ENCODE measurements at places on chromosomes 16 and 17.

- DNase-seq = no peak
Measured at GRCh38 chr17:50686494-50687199, 21.1 kb downstream of the ANKRD40 start.

DNA sequence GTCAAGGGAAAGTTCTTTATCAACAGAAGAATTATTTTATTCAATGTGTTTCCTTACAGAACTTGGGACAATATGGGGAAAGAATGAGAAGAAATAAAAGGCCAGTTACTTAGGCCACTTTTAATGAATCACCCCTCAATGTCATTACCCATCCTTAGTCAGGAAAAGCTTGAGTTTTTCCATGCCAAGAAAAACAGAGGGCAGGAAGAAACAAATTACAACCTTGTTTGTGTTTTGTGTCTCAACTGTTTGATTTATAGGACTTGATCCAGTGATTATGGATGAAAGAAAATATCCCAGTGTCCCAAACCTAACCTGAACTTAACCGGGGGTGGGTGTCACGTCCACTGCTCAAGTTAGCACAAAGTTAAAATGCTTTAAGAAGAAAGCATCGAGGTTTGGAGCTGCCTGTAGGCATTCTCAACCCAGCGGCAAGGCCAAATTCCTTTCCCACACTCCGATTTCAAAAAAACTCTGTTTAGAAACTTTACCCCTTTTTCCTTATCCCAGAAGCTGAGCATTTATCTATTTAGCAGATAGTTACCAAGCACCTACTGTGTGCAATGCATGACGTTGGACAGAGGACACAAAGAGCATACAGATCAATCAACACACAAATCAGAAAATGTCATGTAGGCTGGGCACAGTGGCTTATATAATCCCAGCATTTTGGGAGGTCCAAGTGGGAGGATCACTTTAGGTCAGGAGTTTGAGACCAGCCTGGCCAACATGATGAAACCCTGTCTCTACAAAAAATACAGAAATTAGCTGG is 14.0 kb upstream of the CYB5B start:
- DNase-seq = no peak

DNA sequence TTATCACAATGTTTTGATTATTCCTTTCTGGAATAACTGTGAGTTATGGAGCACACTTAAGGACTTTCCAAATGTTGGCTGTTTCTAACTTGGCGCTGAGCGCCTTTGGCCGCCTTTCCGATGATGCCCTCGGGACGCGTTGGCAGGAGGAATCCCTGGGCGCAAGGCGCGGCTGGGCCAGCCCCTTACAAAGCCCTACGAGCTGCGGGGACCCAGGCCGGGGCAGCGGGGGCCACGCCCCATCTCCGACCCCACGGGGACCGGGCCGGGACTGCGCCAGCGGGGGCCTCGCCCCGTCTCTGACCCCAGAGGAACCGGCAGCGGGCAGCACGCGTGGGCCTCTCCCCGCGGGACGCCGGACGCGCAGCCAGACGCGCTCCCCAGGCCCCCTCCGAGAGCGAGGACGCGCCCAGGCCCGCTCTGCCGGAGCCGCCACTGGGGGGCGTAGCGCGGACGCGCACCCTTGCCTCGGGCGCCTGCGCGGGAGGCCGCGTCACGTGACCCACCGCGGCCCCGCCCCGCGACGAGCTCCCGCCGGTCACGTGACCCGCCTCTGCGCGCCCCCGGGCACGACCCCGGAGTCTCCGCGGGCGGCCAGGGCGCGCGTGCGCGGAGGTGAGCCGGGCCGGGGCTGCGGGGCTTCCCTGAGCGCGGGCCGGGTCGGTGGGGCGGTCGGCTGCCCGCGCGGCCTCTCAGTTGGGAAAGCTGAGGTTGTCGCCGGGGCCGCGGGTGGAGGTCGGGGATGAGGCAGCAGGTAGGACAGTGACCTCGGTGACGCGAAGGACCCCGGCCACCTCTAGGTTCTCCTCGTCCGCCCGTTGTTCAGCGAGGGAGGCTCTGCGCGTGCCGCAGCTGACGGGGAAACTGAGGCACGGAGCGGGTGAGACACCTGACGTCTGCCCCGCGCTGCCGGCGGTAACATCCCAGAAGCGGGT is at the start of gene GAA:
Gene GAA (plus strand): TSS at position 571 of the 935 bp plus-strand sequence. CDS start 3,006 bp downstream, outside the sequence.
- DNase-seq = peak; percentile 87

GRCh38 chr17:39079836-39080235 is 71.6 kb downstream of the PLXDC1 start:
- DNase-seq = no peak

- no peak for DNase-seq
Measured at GRCh38 chr17:31534223-31534888, 142.9 kb downstream of the RAB11FIP4 start.

- DNase-seq = no peak
Measured at GRCh38 chr16:67966549-67967182, 1.8 kb downstream of the SLC12A4 start.

DNA sequence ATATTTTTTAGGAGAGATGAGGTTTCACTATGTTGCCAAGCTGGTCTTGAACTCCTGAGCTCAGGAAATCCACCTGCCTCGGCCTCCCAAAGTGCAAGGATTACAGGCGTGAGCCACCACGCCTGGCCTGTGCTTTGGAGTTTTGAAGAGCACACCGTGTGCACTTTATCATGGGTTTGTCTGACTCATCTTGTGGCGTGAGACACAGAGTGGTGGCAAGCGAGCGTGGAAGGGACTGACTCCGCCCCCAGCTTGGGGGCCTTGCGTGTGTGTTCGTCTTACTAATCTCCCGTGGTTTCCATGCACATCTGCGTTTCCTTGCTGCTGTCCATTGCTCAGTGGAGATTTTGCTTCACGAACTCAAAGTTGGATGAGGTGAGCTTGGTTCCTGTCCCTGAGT is 22.9 kb downstream of the CRAMP1 start:
- no peak for DNase-seq

- DNase-seq = no peak
Measured at GRCh38 chr16:67540756-67541155, 12.1 kb downstream of the RIPOR1 start.

GRCh38 chr17:71601894-71602504 is 518.8 kb upstream of the SOX9 start:
- DNase-seq = no peak

- peak; percentile 96 for DNase-seq
Measured at GRCh38 chr17:76726231-76726775, at the start of gene JMJD6. Gene JMJD6, minus strand, starts transcription at chr17:76726606. Its CDS starts 131 bp downstream, at chr17:76726475.

- peak; percentile 50 for DNase-seq
Measured at GRCh38 chr17:52106638-52107261, 51.8 kb downstream of the CA10 start.

DNA sequence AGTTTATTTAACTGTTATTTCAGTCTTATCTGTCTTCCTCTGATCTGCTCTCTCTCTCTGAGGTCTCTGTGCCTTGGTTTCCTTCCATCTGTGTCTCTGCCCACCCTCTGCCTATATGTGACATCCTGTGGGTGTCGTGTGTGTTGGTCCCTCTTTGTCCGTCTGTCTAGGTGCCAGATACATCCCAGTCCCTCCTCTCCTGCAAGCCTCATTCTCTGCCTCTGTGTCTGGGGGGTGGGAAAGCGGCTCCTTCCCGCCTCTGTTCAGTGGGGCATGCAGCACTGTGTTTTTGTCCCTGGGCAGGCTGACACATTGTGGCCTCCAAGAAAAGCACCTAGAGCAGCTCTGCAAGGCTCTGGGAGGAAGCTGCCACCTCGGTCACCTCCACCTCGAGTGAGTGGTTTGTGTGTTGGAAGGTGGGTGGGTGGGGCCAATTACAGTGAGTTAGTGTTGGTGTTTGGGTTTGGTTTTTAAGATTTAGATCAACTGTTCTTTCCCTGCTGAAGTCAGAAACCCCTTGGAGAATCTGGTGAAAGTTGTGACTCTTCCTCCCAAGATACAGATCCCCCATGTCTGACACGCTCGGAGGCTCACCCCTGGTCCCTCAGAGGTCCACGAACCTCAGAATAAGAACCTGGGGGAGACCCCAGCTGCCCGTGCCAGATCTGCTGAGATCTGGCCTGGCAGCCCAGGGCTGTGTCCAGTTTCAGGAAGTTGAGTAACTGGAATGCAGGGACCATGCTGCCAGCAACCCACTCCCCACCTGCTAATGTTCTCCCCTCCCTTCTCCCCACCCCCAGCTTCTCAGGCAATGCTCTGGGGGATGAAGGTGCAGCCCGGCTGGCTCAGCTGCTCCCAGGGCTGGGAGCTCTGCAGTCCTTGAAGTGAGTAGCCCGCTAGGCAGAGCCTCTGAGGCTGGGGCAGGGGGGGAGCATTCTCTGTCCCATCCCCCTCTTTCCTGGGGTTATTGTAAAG is 50.9 kb upstream of the CPNE2 start:
- DNase-seq = no peak

GRCh38 chr16:58128711-58129096 is 477 bp downstream of the CFAP20 start:
- DNase-seq = no peak

DNA sequence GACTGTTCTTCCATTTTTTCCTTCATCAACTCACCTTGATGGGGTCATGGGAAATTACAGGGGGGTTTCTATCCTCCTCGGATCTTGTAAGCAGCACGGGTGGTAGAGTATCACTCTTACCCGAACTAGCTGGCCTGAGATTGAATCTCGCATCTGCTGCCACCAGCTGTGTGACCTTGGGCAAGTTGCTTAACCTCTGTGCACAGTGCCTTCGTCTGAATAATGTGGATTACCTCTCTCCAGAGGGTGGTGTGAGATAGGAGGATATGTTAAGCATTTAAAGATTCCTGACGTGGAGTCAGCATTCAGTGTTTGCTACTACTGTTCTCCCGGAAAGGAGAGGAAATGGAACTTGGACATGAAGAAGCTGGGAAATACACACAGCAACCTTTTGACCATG is 24.4 kb downstream of the LASP1 start:
- no peak for DNase-seq

GRCh38 chr16:71479420-71479819 is 9.7 kb downstream of the ZNF19 start:
- DNase-seq = peak; percentile 3

DNA sequence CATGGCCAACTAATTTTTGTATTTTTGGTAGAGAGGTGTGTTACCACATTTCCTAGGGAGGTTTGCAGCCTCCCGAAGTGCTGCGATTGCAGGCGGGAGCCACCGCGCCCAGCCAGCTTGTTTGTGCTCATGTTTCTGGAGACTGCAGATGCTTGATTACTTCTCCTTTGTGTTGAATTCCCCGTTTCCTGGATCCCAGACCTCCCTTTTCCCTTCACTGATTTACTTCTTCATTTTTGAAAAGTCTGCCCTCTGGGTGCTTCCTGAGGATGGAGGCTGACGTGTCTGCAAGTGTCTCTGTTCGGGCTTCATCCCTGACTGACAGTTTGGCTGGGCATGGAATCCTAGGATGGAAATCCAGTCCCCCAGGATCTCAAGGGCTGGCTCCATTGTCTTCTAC is 7.0 kb upstream of the TRIM47 start:
- no peak for DNase-seq

DNA sequence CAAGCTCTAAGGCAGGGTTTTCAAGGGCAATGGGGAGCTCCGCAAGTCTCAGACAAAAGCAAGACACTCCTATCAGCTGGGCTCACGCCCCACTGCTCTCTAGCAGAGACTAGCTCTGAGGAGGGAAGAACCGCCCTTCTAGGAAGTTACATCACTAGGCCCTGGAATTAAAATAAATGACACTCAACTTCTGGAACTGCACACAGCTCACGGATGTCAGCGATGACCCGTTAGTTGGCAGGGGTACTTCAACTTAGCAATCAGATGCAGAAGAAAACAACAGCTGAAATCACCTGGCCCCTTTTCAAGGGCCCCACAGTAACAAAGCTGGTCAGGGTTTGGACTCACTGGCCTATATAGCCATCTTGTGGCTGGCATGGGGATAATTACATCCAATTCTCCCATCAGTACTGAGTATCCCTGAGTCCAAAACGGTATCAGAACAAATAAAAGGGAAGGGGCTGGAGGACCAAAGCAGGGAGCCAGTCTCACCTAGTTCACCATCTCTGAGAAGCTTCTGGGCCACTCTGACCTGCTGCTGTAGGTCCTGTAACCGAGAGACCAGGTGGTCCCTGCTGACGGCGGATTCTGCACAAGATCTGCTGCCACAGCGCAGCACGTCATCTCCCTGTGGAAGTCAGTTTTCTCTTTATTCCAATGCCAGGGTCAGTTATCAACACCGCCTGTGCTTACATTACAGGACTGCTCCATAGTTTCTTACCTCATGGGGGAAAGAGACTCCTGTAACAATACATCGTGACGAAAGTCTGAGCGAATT is 22.2 kb downstream of the SERPINF1 start:
- peak; percentile 38 for DNase-seq

DNA sequence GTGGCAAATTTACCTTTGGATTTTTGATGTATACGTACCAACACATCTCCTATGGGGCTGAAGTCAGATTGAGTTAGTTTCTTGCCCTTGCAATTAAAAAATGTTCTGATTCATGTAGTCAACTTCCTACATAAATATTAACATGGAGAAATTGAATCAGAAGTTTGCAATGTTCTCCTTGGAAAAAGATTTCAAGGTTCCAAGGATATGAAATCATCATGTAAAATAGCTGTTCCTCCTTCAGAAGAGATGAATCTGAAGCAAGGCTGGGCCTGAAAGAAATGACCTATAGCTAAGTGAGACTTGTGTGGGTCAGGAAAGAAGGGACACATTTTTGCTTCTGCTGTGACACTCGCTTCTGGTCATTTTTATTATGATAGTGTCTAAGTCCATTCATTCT is 131.7 kb downstream of the RGS9 start:
- DNase-seq = no peak

GRCh38 chr17:47707884-47708283 is 13.9 kb downstream of the TBKBP1 start:
- no peak for DNase-seq

DNA sequence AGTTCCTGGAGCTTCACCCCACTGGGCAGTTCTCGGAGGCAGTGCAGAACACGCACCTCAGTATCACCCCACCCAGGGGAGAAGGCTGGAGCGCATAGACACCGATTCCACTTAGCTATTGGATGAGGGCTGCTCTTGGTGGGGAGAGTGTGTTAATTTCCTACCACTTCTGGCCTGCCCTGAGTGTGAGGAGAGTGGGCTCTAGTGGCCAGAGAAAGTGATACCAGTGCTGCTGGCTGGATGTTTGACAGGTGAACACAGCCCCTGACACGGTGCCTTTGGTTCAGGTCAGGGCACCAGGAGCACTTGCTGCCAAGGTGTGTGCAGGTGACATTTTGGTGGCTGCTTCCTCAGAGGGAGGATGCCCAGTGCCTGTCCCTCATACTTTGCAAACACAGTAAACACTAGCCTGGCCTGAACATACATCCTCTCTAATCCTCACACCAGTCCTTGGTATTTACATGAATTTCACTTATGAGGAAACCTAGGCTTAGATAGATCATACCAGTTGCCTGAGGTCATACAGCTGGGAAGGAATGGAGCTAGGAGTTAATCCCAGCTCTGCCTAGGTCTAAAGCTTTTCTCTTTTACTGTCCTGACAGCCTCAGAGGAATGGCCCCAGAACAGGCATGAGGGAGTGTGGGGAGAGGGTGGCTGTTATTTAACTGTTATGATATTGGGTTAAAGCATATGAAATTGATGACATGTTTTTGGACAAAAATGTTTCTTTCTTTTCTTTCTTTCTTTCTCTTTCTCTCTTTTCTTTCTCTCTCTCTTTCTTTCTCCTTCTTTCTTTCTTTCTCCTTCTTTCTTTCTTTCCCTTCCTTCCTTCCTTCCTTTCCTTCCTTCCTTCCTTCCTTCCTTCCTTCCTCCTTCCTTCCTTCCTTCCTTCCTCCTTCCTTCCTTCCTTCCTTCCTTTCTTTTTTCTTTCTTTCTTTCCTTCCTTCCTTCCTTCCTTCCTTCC is 21.0 kb upstream of the ITGAX start:
- no peak for DNase-seq

GRCh38 chr17:29021226-29021625 is 15.4 kb upstream of the SEZ6 start:
- DNase-seq = no peak

- DNase-seq = no peak
Measured at GRCh38 chr17:34850023-34850422, 111.2 kb downstream of the CCT6B start.

- peak; percentile 70 for DNase-seq
Measured at GRCh38 chr17:45248132-45248957, 13.5 kb downstream of the SPATA32 start.
